ENCODE measurements at places on chromosomes 16 and 17.

DNA sequence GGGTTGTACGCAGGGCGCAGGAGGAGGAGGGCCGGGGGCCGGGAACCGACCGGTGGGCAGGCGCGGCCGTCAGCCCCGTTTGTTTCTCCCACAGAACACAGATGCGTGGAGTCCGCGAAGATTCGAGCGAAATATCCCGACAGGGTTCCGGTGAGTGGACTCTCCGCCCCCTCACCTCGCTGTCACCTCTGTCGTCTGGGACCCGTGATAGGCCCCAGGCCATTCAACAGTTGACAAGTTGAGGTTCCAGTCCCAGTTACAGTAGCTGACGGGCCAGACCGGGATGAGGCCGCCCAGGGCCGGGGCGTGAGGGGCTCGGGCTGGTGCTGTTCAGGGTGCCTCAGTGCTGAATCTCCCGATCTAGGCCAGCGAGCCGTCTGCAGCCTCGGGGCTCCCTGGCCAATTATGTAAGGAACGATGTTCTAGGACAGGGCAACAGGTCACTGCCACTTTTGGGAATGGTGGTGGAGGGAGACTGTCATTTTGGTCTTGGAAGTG lies 628 bp downstream of the GABARAPL2 start:
- no peak for DNase-seq

DNA sequence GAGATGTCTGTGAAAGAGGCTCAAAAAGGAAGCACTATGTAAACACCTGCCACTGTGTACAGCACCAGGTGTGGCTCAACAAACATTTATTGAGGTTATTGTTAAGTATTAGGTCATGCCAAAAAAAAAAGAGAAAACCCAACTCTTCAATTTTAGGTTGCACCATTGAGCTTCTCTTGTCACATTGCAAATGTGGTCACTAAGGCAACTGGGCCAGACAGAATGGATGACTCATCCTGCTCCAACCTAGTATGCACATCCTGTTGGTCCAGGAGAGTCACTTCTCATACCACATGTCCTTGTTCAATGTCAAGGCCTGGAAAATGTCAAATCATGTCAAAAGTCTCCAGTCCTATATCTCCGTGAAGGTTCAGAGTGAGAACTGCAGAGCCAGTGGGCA lies 25.0 kb downstream of the HOXB1 start:
- DNase-seq, result peak; percentile 94

- no peak for DNase-seq
Observed at GRCh38 chr17:42402117-42402516, 13.9 kb upstream of the STAT3 start.

DNA sequence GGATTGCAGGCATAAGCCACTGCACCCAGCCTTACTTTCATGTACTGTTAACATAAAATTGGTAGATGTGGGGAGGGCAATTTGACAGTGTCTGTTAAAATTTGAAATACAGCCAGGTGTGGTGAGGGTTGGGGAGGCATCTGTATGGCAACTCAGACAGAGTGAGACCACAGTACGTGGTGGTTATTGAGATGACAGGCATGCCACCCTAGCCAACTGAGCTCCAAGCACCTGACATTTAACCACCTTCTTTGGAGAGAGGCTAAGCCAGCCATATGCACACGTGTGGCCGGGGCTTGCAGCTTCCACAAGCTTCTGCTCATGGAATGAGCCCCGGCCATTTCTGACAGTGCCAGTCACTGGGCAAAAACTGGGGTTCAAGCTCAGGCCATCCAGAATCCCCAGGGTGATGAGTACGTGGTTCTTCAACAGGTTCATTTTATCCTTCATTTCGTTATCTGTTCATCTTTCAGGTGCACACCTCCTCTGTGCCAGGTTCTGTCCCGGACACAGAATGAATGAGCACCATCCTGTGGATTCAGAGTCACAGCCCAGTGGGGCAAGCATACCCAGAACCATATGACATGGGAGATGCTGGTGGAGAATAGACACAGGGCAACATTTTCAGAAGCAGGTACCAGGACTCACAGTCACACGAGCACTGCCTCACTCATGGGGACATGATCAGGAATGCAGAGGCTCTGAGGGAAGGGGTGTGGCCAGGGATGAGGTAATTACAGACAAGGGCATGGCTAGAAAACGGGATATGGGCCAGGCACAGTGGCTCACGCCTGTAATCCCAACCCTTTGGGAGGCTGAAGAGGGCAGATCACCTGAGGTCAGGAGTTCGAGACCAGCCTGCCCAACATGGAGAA lies 36.2 kb downstream of the C16orf82 start:
- DNase-seq, result no peak

DNA sequence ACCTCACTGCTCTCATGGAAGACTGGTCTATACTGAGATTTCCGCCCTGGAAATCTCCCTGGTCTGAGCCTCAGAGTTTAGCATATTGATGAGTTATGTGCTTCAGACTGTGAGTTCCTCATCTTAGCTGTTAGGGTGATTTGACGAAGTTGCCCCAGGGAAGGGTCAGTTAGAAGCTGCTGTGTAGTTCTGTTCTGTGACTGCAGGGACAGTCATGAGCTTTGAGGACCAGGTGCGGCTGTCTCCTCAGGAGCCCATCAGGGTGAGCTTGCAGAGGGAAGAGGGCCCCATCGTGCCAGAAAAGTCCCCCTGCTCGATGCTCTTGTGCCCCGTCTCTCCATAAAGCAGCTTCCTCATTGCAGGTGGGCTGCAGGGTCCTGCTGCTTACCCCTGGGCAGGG lies 28.3 kb upstream of the IL17C start:
- no peak for DNase-seq

GRCh38 chr17:74520016-74520434 lies 11.2 kb downstream of the CD300LB start:
- no peak for DNase-seq

GRCh38 chr16:24993722-24994686 lies 21.2 kb downstream of the ARHGAP17 start:
- DNase-seq, result peak; percentile 48

DNA sequence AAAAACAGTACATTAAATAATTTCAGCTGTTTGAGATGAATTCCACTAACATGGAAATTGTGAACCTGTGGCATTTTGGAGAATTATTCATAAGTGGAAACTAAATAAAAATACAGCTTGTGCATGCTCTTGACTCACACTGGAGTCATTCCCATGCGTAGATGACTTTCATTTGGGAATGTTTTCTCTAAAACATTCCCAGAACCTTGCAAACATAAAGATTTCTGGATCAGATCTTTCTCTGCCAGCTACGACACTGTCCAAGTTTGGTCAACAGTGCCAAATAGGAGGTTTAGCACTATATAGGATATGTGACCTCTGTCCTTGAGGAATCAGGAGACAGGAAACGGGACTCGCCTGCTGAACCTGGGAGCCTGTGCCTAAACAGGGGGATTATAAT lies 400.9 kb downstream of the SLC39A11 start:
- no peak for DNase-seq

DNA sequence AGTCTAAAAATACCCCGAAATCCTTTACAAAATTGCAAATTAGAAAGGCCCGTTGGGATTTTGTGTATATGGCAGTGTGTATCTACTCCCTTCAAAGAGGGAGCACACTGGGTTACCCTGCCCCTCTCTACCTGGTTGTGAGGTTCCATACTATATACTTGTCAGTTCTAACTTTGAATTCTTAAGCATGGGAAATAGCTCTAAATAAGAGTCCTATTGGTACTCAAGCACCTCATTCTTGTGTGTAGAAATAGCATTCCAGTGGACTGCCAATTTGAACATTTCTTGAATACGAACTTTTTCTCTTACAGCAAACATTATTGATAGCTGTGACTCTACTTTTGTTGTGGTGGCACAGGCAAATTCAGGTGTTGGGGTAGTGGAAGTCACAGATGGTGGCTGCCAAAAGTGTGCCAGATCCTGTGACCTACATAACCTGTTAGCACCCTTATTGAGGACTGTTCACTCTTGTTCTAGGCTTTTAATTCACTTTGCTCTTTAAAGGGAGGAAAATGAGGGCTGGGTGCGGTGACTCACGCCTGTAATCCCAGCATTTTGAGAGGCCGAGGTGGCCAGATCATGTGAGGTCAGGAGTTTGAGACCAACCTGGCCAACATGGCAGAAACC lies 16.1 kb downstream of the ESRP2 start:
- no peak for DNase-seq

- DNase-seq, result peak; percentile 55
Observed at GRCh38 chr17:50681263-50682200, 26.2 kb downstream of the ANKRD40 start.

DNA sequence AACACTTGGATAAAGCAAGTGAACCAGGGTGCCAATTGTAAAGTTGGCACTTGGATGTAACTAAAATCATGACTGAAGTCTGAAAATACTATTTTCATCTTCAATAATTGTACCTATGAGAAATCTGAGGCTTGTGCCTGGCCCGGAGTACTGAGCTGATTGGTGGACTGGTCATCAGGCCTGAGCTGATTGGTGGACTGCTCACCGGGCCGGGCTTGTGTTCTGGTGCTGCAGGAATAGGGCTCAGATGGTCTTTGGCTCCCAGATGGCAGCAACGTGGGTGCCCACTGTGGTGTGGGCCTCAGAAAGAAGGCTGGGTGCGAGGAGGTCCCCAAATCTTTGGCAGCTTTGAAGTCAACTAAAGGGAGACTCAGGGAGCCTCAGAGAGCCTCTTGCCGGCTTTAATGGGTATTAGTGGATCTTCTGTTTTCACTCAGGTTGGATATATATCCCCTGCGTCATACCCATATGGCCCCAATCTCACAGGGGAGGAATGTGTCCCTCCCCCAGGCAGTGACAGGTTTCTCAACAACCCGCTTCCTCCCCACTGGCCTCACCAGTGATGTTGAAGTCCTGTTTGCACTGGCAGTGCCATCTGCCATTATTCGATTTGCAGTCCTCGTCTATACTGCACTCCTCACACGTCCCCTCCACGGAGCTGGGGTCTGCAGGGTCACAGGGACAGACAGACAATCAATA lies 4.7 kb downstream of the UMOD start:
- no peak for DNase-seq

- no peak for DNase-seq
Observed at GRCh38 chr16:10534748-10535147, 45.6 kb downstream of the EMP2 start.

- no peak for DNase-seq
Observed at GRCh38 chr17:77392376-77393273, 251.9 kb downstream of the SEC14L1 start.

- peak; percentile 100 for DNase-seq
Observed at GRCh38 chr16:57628008-57628781, at the start of gene ADGRG1. Gene ADGRG1, plus strand, starts transcription at chr16:57628630. Its CDS starts 21,658 bp downstream, at chr16:57650288.

DNA sequence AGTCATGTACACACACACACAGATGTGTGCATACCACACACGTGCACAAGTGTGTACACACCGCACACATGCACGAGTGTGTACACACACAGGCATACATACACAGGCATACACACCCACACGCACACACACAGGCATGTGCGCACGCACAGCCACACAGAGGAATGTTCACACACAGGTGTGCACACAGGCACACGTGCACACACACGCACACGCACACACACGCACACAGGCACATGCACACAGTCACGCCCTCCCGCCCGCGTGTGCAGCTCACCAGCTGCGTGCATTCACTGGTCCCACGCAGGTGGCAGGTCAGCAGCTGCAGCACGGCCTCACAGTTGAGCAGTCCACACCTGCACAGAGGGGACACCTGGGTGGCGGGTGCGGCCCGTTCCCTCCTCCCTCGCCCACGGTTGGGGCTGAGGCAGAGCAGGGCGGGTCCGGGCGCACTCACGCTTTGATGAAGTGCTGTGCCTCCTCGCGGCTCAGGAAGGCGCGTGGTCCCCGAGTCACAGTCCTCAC lies 7.7 kb downstream of the TEPSIN start:
- no peak for DNase-seq

DNA sequence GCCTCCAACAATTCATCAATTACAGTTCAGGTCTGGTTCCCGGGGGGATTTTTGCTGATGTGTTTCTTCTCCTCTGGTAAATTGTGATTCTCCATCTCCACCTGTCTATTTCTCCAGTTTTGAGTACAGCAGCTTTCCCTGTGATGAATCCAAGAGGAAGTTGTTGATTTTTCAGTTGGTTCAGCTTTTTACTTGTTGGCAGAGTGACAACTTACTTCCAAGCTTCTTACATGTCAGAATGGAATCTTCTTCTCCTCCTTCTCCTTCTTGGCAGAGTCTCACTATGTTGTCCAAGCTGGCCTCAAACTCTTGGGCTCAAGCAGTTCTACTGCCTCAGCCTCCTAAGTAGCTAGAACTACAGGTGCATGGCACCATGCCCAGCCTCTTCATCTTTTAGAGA lies 33.4 kb upstream of the TMEM92 start:
- DNase-seq, result no peak

DNA sequence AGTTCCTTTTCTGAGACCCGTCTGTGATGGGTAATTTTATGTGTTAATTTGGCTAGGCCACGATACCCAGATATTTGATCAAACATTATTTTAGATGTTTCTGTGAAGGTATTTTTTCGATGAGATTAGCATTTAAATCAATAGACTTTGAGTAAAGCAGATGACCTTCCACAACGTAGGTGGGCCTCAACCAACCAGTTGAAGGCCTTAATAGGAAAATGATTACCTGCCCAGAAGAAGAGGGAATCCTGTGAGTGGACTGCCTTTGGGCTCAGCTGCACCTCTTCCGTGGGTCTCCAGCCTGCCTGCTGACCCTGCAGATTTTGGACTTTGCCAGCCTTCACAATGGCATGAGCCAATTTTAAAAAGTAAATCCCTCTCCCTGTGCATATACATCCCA lies 61.6 kb upstream of the WSB1 start:
- no peak for DNase-seq

DNA sequence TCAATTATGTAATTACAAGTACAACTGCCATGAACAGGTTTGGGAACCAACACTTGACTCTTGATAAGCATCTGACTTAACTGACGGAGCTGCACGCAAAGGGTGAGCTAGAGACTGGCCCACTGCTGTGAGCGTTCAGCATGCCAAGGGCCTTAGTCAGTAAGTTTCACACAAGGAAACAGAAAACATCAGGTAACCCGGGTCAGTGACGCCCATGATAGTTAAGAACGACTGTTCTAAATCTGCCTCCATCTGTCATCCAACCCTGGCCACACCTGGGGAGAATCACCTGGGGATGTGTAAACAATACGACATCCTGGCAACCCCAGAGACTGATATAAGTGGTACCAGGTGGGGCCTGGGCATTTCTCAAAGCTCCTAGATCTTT lies 12.3 kb downstream of the SMIM5 start:
- no peak for DNase-seq

GRCh38 chr17:64706224-64707049 lies 44.3 kb upstream of the SMURF2 start:
- peak; percentile 69 for DNase-seq

- no peak for DNase-seq
Observed at GRCh38 chr16:9144106-9144505, 52.7 kb downstream of the HAPSTR1 start.

- no peak for DNase-seq
Observed at GRCh38 chr17:42325026-42325425, 36.7 kb downstream of the STAT5A start.

DNA sequence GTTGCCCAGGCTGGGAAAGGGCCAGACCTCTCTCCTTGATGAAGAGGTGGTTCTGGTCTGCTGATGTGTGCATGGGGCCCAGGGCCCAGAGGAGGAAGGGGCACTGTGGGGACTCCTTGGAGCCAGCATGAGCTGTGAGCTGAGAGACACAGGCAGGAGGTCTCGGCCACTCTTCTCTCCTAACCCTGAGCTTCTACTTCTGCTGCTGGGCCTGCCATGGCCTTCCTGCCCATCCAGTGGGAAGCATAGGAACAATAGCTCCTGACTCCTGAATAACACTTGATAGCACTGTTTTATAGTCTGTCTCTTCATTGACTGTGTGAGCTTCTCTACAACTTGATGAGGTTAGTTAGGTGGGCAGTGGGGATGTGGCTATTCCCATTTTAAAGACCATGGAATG lies 181.1 kb downstream of the UTP18 start:
- DNase-seq, result no peak
